IPS DF 19.7 (cell line): ENCODE measurements at places on chromosomes 7 and 10.

GRCh38 chr7:152556013-152556755 lies 119.8 kb downstream of the XRCC2 start:
- no peak for DNase-seq

- DNase-seq: no peak
Measured at GRCh38 chr10:66258693-66259092, 667.1 kb upstream of the LRRTM3 start.

DNA sequence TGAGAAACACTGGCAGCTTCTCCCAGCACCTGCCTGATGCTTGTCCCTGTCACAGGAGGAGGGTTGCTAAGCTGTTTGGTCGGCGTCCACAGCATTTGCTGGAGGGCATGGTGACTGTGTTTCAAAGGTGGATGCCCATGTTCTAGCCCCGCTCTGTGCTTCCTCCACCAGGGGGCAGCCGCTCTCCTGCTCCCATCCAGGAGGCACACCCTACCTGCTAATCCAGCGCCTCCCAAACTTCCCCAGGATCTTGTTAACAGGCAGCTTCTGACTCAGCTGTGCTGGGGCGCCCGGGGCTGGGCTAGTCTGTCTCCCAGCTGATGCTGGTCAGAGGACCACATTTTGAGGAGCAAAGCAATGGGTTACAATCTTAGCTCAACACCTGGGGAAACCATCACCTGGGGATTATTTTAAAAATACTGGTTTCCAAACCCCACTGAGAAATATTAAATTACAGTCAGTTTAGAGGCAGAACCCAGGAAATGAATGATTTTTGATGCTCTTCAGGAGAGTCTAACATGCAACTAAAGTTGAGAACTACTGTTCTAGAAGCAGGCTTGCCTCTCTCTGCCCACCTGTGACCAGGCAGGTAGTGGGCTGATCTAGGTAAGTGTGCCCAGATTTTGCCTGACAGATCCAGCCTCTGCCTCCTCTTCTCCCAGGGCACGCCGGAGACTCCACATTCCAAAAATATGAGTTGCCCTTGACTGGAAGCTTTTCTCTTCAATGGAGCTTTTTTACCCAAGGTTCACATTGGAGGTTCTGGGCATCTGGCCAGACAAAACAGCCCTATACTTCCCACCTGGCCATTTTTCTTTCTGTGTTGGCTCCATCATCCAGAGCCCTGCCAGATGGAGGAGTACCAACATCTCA lies 92.7 kb upstream of the GPR26 start:
- DNase-seq: no peak

GRCh38 chr10:12720217-12720981 lies 281.1 kb downstream of the CCDC3 start:
- DNase-seq: no peak

GRCh38 chr7:7761340-7761973 lies 43.0 kb upstream of the RPA3 start:
- DNase-seq: no peak

DNA sequence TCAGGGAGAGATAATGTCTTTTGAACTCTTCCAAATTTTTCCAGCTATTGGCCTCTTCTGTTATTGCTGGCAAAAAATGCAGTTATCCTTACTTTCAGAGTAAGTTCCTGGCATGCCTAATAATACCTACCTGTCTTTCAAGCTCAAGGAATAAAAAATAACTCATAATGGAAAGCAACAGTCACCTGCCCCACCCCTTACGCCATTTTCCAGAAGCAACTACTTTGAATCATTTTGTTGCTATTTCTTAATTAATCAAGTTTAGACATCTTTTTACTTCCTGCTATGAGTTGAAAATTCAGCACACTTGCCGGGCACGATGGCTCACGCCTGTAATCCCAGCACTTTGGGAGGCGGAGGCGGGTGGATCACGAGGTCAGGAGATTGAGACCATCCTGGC lies 23.0 kb upstream of the CDK13 start:
- DNase-seq: no peak

DNA sequence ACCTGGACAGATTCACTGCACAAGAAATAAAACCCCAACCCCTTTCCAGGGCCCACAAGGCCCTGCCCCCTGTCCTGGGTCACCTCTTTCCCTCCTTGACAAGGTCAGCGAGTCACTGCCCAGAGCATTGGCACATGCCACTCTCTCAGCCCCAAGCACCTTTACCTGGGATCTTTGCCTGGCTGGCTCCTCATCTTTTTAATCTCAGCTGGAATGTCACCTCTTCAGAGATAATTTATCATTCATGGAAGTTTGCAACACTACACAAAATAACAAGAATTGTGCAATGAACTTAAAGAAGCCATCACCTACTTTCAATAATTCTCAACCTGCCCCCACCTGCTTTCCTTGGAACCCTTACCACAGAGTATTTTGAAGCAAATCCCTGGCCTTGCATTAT lies 19.2 kb downstream of the ANTXRL start:
- no peak for DNase-seq

- DNase-seq: no peak
Measured at GRCh38 chr10:31031558-31032257, at the start of gene ZNF438. Gene ZNF438 (minus strand): TSS chr10:31031865. CDS start chr10:30877034, 154,831 bp downstream.

DNA sequence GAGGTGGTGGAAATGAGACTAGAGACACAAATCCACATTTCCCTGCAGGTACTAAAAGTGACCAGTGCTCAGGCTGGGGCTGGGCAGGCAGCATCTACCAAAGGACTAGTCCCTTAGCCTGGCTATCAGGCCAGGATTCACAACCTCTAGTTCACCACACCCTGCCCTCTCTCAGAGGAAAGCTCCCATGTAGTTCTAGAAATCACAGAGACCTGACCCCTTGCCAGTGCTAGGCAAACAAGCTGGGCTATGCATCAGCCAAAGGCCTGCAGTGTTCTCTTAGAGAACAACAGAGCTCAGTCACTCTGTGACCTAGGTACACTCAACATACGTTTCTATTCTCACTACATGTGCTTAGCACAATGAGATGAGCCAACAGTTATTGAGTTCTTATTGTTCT lies 26.7 kb upstream of the LRRC4 start:
- DNase-seq: no peak

DNA sequence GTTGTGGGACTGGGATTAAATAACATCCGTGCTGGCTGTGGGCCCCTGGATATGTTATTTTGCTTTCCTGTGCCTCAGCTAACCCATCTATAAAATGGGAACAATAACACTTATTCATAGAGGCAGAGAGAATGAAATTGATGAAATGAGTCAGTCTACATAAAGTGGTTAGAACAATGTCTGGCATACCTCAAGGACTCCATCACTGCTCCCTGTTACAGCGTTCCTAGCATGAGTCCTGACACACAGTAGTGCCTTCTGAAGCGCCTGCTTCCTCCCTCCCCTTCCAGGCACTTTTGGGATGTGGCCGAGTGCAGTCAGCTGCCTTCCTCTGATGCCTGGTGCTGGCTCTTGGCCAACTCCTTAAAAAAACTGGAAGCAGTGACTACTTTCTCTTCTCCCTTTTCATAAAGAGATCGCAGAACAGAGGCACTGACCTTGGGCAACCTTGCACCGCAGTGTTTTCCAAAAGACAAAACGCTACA lies 108.4 kb upstream of the ZMIZ1 start:
- no peak for DNase-seq

DNA sequence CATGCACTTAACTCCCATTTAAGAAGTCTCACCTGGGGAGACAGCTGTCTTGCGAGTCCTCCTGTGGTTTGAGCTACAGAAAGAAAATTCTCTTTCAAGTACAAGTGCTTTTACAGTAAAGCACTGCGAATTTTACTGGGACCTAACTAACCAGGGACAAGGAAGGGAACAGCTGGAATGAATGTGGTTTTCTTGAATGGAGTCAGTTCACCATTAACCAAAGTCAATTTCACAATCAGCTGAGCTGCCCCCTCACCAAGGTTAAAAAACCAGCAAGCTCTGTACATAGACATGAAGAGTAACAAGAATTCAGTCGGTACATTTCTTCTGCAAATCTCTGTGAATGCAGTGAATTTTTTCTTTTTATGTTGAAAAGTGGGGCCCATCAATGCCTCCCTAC lies 56.3 kb downstream of the GFRA1 start:
- no peak for DNase-seq

DNA sequence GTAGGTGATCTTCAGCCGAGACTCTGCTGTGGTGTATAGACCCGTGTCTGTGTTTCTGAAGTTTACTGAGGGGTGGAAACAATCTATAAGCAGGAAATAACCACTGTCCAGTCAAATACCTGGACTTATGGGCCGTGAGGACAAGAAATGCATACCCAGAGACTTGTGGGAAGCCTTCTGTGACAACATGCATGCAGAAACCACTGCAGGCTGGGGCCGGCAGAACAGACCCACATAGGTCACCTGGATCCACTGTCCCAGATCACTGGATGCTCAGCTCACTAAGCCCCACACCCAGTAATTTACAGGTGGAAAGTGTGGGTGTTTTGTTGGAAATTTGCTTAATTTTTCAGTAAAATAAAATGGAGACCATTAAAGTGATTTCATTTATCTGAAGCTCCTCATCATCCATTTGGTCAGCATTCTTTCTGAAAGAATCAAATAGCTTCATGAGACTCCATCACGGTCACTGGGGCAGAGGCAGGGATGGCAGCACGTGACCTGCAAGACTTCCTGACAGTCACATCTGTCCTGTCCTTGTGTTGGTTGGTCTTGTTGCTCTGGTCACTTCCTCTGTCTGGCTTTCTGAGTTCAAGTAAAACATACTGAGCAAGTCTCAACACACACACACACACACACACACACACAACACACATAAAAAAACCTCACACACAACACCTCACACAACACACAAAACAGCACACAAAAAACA lies 108.3 kb downstream of the TNS3 start:
- DNase-seq: no peak

DNA sequence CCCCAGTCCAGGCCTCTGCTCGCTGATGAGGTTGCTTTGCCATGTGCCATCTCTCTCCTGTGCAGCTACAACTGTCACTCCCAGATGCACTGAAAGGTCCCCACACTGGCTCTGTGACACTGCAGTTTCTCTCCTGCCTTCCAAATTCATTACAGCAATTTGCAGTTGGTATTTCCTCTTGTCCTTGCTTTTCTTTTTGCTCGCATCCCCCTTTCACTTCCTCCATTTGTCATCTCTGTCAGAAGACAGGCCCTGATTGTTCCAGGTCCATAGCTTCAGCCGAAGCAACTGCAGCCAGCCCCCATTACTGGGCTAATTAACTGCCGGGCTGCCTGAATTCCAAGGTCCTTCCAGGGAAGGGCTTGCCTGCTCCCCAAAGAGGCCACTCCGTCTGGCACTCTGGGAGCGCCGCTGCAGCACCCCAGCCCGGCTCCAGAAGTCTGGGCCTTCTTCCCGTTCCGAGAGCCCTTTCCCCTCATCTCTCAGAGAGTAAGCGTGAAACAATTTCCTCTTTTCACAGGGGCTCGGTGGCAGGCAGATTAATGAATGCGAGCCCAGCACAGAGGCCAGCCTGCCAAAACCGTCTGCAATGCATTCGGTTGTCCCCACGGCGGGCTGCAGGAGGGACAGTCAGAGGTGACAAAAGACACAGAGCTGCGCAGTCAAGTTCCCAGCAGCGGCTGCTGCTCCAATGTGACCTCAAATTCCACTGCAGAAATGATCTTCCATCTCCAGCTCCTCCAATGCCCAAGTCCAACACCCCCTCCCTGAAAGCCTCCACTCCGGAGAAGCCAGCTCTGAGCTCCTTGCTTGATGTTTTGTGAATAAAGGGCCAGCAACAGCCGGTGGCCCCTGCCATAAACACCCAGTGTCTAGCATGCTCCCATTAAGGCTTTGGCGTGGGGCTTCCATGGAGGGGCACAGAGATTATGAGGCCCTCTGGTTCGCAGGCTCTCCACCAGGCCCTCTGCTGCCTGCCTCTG lies 279.4 kb upstream of the HABP2 start:
- DNase-seq: no peak

GRCh38 chr7:95927756-95928155 lies 155.4 kb downstream of the DYNC1I1 start:
- DNase-seq: no peak
